Naive thymus-derived CD8-positive, alpha-beta T cell (primary cell): ENCODE measurements at places on chromosomes 6 and 20.

DNA sequence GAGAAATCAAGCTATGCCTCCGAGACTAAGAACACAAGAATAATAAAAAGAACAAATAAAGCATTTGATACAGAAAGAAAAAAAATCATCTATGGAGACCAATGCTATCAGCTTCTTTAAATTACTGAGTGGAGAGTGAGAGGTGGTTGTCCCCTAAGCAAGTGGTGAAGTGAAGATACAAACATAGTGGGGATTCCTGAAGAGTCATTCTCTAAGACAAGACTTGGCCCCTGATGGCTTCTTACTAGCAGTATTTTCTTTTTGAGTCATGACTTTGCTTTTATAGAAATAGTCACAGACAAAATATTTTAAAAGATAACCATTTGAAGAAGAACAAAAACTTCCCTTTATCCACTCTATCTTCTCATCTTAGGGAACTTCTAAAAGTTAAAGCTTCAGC is 261.4 kb upstream of the PRDM1 start:
- DNase-seq = no peak

DNA sequence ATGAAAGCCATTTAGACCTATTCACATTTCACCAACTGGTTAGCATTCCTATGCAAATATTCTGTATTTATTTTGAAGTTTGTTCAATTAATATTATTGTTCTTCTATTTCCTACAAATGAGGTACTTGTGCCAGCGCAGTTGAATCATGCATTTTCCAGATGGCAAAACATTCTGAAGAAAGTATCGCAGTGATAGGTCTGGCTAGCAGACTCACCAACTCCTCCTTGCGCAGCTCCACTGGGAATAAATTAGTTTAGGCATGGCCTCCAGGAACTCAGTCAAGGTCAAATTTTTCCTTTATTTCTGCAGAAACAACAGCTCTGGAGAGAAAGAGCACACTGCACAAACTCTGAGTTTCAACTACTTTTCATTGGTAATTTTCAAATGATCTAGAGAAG is 437.7 kb downstream of the COL12A1 start:
- DNase-seq = no peak

DNA sequence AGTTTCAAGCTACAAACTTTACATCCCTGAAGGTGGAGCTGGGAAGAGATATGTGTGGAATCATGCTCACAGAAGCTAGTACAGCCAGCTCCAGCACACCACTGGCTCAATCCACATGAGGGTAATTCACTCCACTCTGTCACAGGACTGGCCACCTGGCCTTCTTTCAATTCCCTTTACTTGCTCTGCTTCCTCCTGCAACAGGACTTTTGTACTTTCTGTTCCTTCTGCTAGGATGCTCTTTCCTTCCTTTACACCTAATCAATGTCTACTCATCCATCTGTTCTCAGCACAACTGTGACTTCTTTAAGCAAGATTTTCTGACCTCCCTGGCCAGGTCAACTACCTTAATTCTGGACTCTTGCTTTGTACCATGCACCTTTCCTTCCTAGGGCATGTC is 39.4 kb upstream of the MYB start:
- DNase-seq = no peak

- DNase-seq = no peak
Measured at GRCh38 chr6:98452685-98453084, 381.7 kb upstream of the POU3F2 start.

- no peak for DNase-seq
Measured at GRCh38 chr6:127267646-127268625, 1.3 kb downstream of the RNF146 start.

DNA sequence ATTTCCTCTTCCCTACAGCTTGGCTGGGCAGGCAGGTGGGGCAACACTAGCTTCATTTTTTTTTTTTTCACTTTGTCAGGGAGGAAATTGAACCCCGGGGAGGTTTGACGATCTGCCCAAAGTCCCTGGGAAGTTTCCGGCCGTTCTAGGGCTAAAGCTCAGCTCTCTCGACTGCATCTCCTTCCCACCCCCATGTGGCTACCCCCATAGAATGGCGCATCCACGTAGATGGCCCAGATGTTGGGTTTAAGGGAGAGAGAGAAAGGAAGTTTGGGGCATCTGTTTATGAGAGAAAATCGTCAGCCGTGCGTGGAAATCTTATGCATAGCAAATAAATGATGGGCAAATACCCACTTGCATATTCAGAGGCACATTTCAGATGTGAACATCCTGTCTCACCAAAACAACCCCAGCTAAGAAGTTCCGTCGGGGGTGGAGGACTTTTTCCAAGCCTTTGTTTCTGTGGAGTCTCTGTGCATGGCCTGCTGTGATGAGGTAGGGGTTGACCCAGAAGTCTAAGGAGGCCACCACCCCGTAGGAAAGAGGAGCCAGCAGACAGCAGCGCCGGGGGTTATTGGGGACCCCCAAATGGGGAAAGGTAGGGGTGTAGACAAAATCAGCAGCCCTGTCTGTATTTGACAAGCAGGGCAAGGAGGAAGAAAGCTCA is 40.5 kb upstream of the ZNF831 start:
- peak; percentile 85 for DNase-seq

DNA sequence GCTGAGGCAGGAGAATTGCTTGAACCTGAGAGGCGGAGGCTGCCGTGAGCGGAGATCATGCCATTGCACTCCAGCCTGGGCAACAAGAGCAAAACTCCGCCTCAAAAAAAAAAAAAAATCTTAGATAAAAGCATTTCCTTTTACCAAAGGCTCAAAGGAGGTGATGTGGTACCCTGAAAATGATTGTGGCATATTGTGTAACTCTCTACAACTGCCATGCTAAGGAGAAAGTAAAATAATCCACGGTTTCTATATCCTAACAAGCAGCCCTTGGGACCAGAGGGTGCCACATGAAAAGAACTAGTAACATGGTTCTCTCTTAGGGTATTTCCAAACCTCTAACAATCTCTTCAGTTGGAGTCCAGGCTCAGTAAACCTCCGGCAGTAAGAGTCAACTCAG is 38.8 kb upstream of the SLA2 start:
- no peak for DNase-seq

- DNase-seq = peak; percentile 42
Measured at GRCh38 chr6:26401987-26402658, at the start of gene BTN3A1. TSS of gene BTN3A1 (plus strand) at chr6:26402275. CDS start at chr6:26405564, 3,289 bp downstream.

DNA sequence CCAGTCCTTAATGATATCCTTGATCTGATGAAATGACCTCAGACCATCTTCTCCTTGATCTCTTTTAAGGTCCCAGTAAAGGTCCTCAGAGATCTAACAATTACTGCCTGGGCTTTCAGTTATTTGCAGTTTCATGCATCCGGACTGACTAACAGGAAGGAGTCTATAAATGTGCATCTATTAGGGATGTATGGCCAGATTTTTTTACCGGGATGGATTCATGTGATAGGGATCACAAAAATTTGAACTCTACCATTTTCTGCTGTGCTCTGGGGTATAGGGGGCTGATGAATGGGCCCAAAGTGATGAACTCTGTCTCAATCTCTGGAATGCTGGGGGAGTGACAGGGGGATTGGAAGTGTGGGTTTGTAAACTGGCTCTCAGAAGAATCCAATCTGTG is 36.2 kb upstream of the SCUBE3 start:
- no peak for DNase-seq

DNA sequence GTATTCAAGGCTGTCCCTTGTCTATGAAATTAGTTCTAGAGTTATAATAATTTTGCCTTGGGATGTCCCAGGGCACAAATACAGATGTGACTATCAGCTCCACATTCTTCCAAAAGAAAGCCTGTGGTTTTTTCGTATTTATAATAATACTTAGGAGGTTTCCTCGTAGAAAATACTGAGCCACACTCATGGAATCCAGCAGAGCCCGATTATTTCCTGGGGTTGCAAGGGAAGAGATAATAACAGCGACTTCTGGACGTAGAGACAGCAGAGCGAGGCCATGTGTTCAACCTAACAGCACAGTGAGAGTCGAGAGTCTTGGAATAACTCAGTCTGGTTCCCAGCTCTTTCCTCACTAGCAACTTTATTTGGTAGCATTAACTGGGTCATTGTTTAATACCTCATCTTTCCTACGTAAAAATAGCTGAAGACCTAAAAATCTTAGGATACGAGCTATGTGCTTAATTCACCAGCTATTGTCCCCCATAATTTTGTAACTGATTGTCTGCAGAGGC is 21.2 kb downstream of the CD83 start:
- DNase-seq = no peak

DNA sequence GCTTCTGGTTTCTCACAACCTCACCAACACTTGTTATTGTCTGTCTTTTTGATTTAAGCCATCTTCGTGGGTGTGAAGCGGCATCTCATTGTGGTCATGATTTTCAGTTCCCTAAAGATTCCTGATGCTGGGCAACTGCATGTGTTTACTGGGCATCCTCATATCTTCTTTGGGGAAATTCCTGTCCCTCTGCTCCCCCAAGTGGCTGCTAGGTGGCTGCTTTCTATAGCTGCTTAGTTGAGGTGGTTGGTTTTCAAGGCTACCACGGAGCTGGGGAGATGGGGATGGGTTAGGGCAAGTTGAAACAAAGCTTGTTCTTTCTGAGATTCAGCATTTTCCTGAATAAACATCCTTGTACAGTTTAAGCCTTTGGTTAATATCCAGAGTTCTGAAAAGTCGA is 403.9 kb upstream of the SULF2 start:
- DNase-seq = no peak

DNA sequence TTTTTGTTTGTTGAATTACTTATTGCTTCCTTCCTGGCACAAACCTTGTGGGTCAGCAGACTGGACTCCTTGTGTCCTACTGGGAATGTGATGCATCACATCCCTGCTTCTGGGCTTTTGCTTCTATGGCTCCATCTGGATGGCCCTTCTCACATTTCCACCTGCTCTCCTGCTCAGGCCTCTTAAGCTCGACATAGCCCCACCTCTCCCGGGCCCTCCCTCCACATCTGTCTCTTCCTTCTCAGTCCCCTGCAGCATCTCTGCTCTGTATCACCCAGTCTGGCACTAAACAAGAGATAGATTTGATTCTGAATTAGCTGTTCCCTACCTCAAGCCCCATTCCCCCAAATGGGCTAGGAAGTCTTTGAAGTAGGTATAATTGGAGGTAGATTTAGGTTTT is 356.8 kb downstream of the DHX35 start:
- DNase-seq = no peak

- DNase-seq = no peak
Measured at GRCh38 chr6:167073679-167074274, 49.1 kb upstream of the CCR6 start.

- DNase-seq = no peak
Measured at GRCh38 chr20:4036351-4036750, 21.0 kb upstream of the RNF24 start.

DNA sequence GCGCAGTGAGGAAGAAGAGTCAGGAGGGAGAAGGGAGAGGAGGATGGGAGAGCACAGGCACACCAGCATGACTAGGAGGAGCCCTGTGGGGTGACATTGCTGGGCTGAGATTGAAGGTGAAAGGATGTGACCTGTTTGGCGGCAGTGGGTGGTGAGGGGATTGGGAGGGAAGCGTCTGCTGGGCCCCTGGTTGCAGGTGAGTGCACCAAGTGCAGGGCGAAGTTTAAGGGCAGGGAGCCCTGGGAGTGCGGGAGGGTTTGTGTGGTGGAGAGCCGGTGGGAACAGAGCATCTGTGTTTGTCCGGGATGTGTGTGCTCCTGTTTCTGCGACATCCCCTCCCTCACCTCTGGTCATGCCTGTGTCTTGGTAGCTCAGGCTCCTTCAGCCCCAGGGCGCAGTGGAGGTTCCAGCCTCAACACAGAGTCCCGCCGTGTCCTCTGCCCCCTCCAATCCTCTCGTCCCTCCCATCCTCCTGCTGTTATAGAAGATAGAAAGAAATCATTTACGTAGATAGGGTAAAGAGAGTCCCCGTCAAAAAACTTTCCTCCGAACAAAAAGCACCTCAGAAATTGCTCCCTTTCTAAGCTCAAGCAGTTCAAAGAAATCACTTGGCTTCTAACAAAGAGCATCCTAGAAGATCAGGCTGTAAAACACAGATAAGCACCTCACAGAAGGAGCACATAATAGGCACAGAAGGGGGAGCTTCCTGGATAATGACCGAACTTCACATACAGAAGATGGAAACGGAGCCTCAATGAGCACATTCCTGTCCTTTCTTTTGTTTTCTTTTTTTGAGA is 25.0 kb downstream of the ULBP1 start:
- DNase-seq = no peak

DNA sequence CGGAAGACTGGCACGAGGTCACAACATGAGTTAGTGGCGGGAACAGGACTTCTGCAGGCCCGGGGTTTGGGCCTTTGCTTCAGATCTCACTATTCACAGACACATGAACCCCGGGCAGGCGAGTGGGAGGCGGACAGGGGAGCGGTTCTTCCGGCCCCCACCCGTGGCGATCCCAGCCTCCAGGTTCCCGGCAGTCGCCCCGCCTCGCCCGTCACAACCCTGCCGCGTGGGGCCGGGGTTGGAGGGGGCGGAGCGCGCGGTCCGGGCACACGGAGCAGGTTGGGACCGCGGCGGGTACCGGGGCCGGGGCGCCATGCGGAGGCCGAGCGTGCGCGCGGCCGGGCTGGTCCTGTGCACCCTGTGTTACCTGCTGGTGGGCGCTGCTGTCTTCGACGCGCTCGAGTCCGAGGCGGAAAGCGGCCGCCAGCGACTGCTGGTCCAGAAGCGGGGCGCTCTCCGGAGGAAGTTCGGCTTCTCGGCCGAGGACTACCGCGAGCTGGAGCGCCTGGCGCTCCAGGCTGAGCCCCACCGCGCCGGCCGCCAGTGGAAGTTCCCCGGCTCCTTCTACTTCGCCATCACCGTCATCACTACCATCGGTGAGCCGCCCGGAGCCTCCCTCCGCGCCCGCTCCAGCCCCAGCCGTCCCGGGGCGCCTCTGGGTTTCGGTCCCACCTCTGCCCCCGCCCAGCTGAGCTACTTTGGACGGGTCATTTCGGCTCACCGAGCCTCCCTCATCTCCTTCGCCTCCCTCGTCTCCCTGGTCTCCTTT is at the start of gene KCNK15:
Gene KCNK15 (plus strand): TSS at position 268 of the 769 bp plus-strand sequence. CDS start 46 bp downstream, at position 314.
- DNase-seq = peak; percentile 28

- peak; percentile 71 for DNase-seq
Measured at GRCh38 chr20:62832212-62832922, 15.5 kb downstream of the COL9A3 start.

DNA sequence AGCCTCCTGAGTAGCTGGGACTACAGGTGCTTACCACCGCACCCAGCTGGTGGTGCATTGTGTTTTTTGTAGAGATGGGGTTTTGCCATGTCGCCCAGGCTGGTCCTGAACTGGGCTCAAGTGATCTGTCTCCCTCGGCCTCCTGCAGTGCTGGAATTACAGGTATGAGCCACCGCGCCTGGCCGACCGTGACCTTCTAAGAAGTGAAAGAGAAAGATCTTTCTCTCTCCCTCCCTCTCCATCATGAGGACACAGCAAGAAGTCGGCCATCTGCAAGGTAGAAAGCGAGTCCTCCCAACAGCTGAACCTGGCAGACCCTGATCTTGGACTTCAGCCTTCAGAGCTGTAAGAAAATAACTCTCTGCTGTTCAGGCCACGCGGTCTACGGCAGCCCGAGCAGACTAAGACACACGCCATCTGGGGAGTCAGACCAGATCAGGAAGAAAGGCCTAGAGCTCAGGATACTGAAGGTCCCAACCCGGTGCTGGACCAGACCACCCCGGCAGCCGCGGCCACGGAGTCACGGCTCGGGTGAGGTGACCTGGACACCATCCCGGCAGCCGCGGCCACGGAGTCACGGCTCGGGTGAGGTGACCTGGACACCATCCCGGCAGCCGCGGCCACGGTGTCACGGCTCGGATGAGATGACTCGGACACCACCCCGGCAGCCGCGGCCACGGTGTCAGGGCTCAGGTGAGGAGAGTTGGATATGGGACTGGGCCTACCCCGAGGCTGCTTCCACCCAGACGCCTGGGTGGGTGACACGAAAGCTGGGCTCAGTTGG is 9.6 kb downstream of the GMEB2 start:
- DNase-seq = no peak
